ENCODE measurements at places on chromosomes 7 and 10. TPM values are rescaled to one million over a fixed set of nuclear protein-coding genes. Genes with fewer than 3 reads are reported as not detected.

The SFMBT2 gene
- total RNA-seq: 42.0 TPM

The STX1A gene
- 15.5 TPM for total RNA-seq

The CFAP43 gene
- not detected for total RNA-seq

The GPR26 gene
- total RNA-seq: not detected

The LRRC17 gene
- 0.22 TPM for total RNA-seq

The MYPN gene
- total RNA-seq: not detected

The ANKRD1 gene
- not detected for total RNA-seq

The HUS1 gene
- total RNA-seq: 77.8 TPM

The PDE1C gene
- not detected for total RNA-seq

The CPN1 gene
- total RNA-seq: not detected

The ENKUR gene
- not detected for total RNA-seq

The PDE6C gene
- total RNA-seq: not detected

The PARD3 gene
- total RNA-seq: 0.53 TPM

The C1QL3 gene
- total RNA-seq: not detected

The METTL27 gene
- total RNA-seq: 1.6 TPM

The TMEM72 gene
- not detected for total RNA-seq

Measured in CD4-positive, alpha-beta T cell (primary cell).